T-helper 17 cell (primary cell): ENCODE measurements at places on chromosomes 4 and X. TPM values are rescaled to one million over a fixed set of nuclear protein-coding genes. Genes with fewer than 3 reads are reported as not detected.
A peak's percentile ranks its signal among the peaks of the same experiment; 100 is the strongest.

DNA sequence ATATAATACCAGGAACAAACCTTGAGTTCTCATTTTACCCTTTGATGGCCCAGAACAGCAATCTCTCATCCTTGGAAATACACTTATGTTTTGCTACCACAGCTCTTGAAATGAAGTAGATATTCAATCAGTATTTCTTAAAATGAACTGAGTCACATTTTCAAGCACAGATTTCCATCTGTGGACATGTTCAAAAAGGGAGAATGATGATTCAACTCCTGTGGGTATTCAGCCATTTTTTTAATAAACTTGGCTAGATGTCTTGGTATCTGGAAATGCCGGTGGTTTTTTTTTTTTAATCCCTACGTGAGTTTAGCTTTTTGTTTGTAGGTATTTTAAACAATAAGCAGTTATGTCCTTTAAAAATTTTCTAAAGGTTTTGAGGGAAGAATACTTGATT, 64.2 kb upstream of the TRPC5OS start:
- H3K4me1 ChIP-seq: no peaks in the 10 kb centered on the region
- H3K36me3 ChIP-seq: no peaks in the 10 kb centered on the region
- H3K27ac ChIP-seq: no peak overlapping the region
- DNase-seq: no peak

GRCh38 chr4:93303440-93303839, 525.1 kb upstream of the ATOH1 start:
- H3K4me1 ChIP-seq: no peaks in the 10 kb centered on the region
- no peak overlapping the region for H3K4me3 ChIP-seq
- no peak for DNase-seq
- no peak overlapping the region for H3K27ac ChIP-seq
- no peaks in the 10 kb centered on the region for H3K27me3 ChIP-seq

- no peak for DNase-seq
- no peaks in the 10 kb centered on the region for H3K36me3 ChIP-seq
- no peaks in the 10 kb centered on the region for H3K27me3 ChIP-seq
- H3K4me3 ChIP-seq: no peak overlapping the region
- H3K4me1 ChIP-seq: no peaks in the 10 kb centered on the region
Measured at GRCh38 chr4:157664726-157665125, 444.2 kb downstream of the GRIA2 start.

DNA sequence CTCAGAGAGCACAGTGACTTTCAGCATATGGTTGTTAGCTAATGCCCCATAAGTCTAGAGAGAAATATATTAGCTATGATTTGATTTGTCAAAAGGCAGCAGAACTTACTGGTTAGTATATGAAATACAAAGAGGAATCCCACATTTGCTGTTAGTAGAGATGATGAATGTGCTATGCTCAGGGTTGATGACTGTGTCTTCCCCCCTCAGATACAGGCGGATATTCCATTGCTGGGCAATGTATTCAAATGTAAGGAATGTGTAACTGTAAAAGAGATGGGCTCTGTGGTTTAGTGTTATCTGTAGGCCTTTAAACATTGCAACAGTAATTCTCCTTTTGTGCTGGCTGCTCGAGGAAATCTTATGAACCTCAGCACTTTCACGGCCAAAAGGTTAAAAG, 528.9 kb upstream of the ARX start:
- H3K4me3 ChIP-seq: no peak overlapping the region
- H3K27me3 ChIP-seq: no peaks in the 10 kb centered on the region
- no peaks in the 10 kb centered on the region for H3K36me3 ChIP-seq
- H3K4me1 ChIP-seq: no peaks in the 10 kb centered on the region

DNA sequence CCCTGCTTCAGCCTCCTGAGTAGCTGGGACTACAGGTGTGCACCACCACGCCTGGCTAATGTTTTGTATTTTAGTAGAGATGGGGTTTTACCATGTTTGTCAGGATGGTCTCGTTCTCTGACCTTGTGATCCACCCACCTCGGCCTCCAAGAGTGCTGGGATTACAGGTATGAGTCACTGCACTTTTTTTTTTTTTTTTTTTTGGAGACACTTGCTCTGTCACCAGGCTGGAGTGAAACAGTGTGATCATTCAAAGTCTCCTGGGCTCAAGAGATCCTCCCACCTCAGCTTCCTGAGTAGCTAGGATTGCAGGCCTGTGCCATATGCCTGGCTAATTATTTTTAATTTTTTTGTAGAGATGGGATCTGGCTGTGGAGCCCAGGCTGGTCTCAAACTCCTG, 338.8 kb downstream of the PPP3CA start:
- H3K36me3 ChIP-seq: peaks cover 2% of the 10 kb centered on the region
- H3K4me1 ChIP-seq: peaks cover 16% of the 10 kb centered on the region
- H3K27me3 ChIP-seq: no peaks in the 10 kb centered on the region
- DNase-seq: no peak

GPR143 gene
- total RNA-seq: not detected

FANCB gene
- total RNA-seq: 1.4 TPM

DNA sequence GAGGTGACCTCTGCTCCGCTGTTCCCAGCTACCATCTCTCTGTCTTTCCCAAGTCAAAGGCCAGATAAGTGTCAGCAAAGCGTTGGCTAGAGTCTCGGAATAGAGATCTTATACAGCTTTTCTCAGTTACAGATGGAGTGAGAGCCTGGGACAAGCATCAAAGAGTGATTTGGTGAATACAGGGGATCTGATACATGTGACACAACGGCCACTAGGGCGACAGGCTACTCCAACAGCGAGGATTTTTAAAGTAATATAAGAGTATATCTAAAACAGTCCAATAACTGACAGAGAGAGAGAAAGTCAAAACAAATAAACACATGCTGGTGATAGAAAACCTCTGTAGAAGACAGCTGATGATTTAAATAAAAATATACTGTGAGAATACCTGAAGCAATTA, 433.1 kb upstream of the SMIM31 start:
- no peak for DNase-seq
- H3K4me3 ChIP-seq: no peak overlapping the region

DNA sequence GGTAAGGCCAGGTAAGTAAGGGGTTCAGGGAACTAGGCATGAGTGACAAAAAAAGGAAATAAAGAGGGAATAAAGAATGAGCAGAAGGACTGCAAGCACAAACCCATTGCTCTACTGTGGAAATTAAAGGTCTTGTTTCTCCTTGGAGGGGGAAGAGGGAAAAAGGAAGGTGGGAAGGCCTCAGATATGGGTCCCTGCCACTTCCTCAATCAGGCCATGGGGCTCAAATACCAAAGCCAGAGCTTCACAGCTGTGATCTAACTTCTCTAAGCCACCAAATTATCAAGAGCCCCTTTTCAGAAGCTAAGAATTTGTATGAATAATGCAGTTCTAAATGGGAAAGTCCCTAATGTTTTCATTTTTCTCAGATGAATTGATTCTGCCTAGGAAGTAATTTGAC, 4.7 kb downstream of the USP51 start:
- peak overlapping the region; percentile 53 for H3K27ac ChIP-seq
- H3K4me3 ChIP-seq: no peak overlapping the region
- H3K27me3 ChIP-seq: no peaks in the 10 kb centered on the region
- DNase-seq: no peak

SULT1E1 gene
- total RNA-seq: not detected

SLC26A1 gene
- total RNA-seq: 0.21 TPM

ODAM gene
- not detected for total RNA-seq

- no peak overlapping the region for H3K4me3 ChIP-seq
- H3K27me3 ChIP-seq: no peaks in the 10 kb centered on the region
- no peaks in the 10 kb centered on the region for H3K4me1 ChIP-seq
- H3K36me3 ChIP-seq: no peaks in the 10 kb centered on the region
- no peak overlapping the region for H3K27ac ChIP-seq
Measured at GRCh38 chrX:112820364-112821268, 20.0 kb downstream of the AMOT start.
